Activated T-helper 17 cell treated with anti-CD3 and anti-CD28 coated beads, Interleukin-2, amount 50 U/mL, for 72 hours (primary cell): ENCODE measurements at places on chromosomes 6 and 20. TPM values are rescaled to one million over a fixed set of nuclear protein-coding genes. Genes with fewer than 3 reads are reported as not detected.

DNA sequence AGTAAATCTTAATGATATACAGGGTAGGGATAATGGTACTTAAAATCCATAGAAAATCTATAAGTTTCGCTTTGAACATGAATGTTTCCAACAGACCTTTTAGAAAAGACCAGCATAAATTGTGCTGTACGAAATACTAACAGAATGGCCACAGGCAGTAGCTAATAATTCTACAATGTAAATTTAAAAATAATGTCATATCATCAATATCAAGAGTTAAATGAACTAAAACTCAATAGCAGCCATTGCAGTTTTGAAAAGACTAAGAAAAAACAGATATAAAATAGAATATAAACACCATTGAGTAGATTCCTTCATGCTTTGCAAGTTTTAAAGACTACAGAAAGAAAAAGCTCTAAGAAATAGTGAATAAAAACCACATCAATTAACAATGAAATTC, 14.7 kb downstream of the TBC1D32 start:
- no peak for ATAC-seq

- ATAC-seq: no peak
Observed at GRCh38 chr6:144190593-144190992, 40.3 kb downstream of the STX11 start.

DNA sequence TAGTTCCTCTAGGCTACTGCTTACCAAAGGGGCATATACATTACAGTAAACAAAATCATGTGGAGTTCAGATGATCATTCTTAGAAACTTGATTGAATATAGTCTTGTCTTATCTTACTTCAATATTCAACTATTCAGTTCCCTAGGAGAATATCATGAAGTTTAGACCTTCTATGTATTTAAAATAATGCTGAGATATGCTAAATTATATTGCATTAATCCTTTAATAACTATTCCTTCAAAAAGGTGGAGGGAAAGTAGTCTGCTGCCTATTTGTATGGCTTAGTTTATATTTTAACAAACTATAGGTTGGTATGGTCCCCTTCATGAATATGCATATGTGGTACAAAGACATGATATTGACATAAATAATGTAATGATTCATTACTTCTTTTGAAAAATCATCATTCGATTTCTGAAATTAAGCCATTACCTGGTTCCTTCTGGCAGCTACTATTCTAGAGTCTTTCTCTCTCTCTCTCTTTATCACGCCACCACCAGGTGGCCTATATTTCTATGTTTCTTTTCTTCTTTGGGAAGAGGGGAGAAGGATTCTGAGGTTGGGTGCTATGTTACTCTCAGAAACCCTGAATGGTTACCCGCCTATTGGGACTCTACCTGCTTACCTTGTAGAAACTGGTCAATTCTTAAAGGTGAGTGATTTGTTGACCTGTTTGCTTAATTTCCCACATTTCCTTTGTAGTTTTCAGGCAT, 855.8 kb downstream of the HACE1 start:
- no peak for ATAC-seq

DNA sequence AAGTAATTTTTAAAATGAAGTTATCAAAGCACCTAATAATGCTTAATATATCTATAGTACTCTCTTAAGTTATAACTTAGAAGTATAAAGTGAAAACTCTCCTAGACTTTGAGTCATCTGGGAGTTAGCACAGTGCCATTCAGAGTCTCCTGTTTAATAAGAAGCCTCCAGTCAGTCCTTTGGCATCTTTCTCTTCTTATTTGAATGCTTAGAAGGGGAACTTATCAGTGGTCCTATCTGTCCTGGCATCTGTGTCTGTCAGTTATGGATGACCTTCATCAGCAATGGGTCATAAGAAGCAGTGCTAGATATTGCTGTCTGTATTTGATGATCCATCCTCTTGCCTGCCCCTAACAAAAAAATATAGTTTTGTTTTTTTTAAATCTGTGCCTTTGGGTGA, 15.2 kb downstream of the TMEM200A start:
- peak; percentile 28 for ATAC-seq

DNA sequence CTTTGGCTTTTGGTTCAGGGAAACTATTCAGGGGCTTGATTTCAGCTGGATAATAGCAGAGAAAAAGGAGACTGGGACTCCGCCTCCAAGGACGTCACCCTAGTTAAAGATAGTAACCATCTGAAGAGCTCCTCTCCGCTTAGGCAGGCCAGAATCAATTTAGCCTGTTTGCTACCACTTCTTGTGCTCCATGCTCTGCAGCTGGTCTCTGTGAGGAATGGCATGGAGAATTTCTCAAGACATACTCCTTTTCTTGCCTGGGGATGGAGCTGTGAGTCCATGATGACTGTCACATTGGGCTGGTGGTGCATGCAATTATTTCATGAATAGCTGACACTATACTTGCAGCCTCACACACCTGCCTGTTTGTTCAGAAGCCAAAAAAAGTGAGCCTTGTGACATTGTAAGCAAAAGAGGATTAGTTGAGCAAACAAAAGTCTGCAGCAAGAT, 61.4 kb downstream of the TXLNB start:
- ATAC-seq: peak; percentile 29

- no peak for ATAC-seq
Observed at GRCh38 chr6:41171908-41172307, 9.0 kb upstream of the TREM2 start.

- no peak for ATAC-seq
Observed at GRCh38 chr6:53588816-53589509, 44.1 kb upstream of the GCLC start.

DNA sequence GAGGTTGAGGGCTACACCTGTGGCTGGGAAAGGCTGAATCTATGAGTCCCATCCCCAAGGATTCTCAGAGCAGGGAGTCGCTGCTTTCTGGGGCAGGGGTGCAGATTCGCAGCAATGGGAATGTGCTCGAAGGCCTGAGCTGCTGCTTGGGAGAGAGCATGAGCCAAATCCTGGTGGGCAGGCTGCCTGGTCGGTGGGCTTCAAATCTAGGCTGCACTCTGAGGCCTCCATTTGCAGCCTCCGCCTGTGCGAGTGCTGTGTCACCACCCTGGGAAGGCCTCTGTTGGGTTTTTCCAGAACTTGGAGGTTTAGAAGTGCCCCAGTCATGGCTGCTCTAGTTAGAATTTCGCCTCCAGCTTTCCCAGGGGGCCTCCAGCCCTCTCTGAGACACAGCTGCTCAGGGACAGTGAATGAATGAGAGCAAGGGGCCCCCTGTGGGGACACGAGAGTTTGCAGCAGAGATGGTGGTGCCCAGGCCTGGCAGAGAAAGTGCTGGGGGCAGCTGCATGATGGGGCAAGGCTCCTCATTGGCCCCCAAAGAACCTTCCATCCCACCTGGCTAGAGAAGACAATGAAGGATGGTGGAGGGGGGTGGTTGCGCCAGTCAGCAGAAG, 31.1 kb upstream of the RNF24 start:
- no peak for ATAC-seq

GRCh38 chr6:24926192-24926591, 9.6 kb downstream of the RIPOR2 start:
- ATAC-seq: no peak

GRCh38 chr20:37552415-37552814, 24.7 kb upstream of the BLCAP start:
- peak; percentile 60 for ATAC-seq

DNA sequence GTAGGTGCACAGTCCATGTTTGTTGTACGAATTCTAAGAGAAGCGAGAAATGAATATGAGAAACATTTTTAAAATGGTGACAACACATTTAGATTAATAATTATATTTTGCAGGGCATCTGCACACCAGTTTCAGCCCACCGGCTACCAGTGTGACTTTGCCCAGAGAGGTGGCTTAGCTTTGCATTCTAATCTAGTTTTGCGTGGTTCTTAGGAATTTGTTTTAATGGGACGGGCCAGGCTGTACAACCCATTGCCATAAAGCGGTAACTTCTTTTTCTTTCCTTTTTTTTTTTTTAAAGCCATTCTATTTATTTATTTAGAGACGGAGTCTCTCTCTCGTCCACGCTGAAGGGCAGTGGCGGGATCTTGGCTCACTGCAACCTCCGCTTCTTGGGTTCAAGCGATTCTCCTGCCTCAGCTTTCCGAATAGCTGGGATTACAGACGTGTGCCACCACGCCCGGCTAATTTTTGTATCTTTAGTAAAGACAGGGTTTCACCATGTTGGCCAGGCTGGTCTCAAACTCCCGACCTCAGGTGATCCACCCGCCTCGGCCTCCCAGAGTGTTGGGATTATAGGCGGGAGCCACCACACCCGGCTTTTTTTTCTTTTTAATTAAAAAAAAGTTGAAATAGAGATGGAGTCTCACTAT, 829 bp downstream of the MANBAL start:
- ATAC-seq: no peak

GRCh38 chr6:70538376-70538775, 28.4 kb upstream of the SDHAF4 start:
- ATAC-seq: no peak

DNA sequence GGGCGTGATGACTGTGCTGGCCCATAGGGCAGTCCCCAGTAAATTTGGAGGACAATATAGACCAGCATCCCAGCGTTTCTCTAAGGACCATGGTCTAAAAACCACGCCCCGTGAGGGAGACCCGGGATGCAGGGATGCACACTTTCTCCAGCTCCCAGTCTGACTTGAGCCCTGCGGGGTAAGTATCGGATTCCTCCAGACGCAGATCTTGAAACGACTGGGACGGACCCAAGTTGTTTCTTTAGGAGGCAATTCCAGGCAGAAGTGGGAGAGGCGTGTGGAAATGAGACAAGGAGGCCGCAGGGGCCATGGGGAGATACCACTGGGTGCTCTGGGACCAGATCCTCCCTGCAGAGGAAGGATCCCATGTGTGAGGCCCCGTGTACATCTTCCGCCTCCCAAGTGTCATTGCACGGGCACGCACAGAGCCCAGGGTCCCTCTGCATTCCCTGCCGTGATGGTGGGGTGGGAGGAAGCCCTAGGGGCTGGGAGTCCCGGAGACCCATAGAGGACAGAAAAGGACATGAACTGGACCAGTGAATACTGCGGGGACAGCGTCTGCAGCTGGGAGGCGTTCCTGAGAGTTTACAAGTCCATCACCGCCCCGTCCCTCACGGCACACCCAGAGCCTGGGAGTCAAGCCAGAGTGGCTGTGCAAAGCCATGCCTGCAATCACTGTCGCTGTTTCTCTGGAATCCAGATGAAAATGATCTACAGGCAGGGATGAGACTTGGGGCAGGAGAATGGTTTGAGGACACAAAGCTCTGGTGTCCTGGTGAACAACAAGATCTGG, 522.9 kb downstream of the CDH26 start:
- no peak for ATAC-seq

DNA sequence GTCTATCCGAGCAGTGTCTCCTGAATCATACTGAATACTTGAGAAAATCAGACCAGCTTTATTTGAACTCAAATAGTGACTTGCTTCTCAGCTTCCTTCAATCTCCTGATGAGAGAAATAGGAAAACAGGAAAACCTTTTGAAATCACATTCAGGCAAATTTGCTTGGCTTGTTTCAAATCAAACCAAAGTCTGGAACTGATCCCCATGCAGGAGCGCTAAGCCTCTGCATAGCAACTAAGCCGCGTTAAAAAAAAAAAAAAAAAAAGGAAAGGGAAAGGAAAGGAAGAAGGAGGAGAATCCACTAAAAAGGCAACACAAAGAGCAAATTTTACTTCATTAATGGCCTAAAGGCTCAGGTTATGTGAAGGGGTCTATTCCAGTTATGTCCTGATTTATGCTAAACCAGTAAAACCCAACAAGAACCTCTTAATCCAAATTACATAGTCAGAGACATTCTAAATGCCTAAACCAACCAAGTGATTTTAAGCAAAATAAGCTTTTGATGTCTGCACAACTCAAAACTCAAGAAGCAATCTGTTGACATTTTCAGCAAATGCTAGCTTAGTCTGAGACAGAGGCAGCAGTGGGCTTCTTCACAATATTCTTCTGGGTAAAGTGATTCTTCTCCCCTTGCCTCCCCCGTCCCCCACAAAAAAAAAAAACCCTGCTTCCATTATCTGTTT, 112.5 kb downstream of the SOBP start:
- ATAC-seq: no peak

GRCh38 chr6:47741807-47742206, 40.0 kb upstream of the OPN5 start:
- peak; percentile 90 for ATAC-seq

The PREX1 gene
- 96.1 TPM for total RNA-seq

The PGC gene
- not detected for total RNA-seq

The C2 gene
- total RNA-seq: 0.58 TPM

The PRL gene
- not detected for total RNA-seq

The BTN1A1 gene
- not detected for total RNA-seq

The CALHM5 gene
- total RNA-seq: not detected

The SLC23A2 gene
- 9.0 TPM for total RNA-seq

The FOXQ1 gene
- total RNA-seq: not detected

The KCNQ5 gene
- 8.5 TPM for total RNA-seq

The RHAG gene
- total RNA-seq: not detected

The RSPO4 gene
- not detected for total RNA-seq
